Activated gamma-delta T cell treated with Interleukin-2 at 50 U/mL for 16 hours (primary cell): ENCODE measurements at places on chromosomes 16 and 17.
A peak's percentile ranks its signal among the peaks of the same experiment; 100 is the strongest.

- no peak for DNase-seq
Observed at GRCh38 chr17:19726631-19727376, 10.4 kb upstream of the SLC47A2 start.

DNA sequence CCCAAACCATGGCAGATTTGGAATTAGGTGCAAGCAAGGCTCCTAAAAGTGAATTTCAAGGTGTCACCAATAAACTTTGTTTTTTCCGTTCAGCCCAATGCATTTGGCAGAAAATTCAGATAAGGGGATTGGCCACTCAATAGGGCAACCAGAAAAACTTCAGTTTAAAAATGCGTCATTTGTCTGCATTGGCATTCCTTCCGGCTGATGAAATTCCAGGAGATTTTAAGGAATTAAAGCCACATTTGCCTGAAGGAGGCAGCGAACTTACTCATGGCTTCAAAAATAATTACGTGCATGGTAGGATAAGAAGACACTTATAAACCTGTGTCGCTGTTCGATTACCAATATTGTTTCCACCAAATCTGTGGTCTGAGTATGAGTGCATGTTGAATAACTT lies 151.9 kb downstream of the SALL1 start:
- DNase-seq: no peak

GRCh38 chr17:33944412-33944811 lies 310.7 kb upstream of the CCL2 start:
- no peak for DNase-seq

GRCh38 chr17:2418572-2418971 lies 17.7 kb upstream of the MNT start:
- no peak for DNase-seq

DNA sequence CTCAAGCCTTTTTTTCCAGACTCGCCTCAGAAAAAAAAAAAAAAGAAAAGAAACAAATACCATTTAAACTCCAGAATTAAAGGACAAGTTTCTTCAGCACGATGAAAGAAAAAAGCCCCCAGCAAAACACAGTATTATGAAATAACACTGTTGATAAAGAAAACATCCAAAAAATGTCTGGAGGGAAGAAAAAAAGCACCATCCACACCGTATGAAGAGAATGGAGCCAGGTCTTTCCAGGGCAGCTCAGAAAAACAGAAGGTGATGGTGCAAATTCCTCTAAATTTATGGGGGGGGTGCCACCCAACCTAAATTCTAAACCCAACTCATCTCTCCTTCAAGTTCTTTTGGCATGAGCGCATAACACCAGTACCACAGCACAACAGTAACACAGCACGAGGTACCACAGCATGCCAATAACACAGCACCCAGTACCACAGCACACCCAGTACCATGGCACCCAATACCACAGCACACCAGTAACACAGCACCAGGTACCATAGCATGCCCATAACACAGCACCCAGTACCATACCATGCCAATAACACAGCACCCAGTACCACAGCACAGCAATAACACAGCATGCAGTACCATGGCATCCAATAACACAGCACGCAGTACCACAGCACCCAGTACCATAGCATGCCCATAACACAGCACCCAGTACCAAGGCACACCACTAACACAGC lies 19.0 kb downstream of the AXIN1 start:
- DNase-seq: no peak

GRCh38 chr16:86030116-86030515 lies 131.2 kb downstream of the IRF8 start:
- DNase-seq: no peak

DNA sequence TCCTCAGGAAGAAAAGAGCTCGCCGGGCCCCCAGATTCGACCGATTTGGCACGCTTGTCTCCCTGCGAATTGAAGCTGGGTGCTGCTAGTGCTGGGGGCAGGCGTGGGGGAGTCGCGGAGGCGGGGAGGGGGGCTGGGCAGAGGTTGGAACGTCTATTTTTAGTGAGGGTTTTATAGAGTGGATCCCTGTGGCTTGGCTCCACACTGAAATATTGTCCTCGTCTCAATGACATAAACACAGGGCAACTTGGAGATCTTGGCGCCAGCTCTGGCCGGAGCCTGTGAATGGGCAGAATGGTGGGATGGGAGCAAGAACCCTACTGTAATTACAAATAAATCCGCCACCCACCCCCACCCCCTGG lies 15.7 kb upstream of the NOG start:
- no peak for DNase-seq

DNA sequence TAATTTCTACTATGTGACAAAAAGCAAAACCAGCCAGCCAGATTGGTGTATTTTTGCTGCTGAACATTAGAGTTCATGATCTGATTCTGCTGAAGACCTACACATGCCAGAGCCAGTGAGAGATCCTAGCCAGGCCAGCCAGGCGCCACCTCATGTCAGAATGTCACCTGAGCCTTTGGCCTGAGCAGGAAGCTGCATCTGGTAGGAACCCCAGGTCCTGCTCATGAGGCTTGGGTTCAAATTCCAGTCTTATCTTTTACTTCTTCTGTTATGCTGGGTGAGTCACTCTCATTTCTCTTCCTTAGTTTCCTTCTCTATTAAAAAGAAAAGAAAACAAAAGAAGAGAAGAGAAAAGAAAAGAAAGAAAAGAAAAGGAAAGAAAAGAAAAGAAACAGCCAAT lies 585.1 kb upstream of the CDH5 start:
- no peak for DNase-seq

- no peak for DNase-seq
Observed at GRCh38 chr16:22282254-22282892, 14.8 kb upstream of the POLR3E start.

- DNase-seq: peak; percentile 45
Observed at GRCh38 chr16:813204-813915, 12.8 kb upstream of the GNG13 start.

DNA sequence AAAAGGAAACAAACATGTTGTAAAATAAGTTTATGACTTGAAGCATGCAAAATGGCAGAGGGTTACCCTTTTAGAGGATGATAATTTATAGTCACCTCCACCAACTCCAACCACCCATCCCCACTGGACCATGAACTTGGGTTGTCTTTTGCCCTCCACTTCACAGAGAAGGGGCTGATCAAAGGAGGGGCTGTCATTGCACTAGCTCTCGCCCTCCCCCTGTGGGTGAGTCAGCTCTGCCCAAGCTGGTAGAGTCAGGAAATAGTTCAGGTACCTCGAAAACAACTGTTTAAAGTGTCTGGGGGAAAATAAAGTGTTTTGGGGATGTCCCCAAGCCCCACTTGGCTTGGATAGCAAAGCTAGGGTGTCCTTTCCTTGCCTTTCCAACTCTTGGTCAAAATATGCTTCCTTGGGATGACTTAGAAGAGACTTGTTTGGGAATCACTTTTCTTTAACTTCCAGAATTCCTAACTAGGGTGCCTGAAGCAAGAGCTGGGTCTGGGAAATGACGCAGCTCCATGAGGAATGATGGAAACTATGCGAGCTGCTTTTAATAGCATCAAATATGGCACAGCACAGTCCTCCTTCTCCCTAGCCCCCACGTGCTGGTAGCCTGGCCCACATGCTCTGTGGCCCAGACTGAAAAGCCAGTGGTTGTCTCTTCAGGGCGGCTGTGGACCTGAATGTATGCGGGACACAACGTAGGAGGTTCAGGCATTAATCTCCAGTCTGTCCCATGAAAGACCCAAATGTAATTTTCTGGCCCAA lies 40.7 kb downstream of the TBX4 start:
- DNase-seq: no peak

GRCh38 chr17:2137342-2138098 lies 82.6 kb downstream of the HIC1 start:
- no peak for DNase-seq

DNA sequence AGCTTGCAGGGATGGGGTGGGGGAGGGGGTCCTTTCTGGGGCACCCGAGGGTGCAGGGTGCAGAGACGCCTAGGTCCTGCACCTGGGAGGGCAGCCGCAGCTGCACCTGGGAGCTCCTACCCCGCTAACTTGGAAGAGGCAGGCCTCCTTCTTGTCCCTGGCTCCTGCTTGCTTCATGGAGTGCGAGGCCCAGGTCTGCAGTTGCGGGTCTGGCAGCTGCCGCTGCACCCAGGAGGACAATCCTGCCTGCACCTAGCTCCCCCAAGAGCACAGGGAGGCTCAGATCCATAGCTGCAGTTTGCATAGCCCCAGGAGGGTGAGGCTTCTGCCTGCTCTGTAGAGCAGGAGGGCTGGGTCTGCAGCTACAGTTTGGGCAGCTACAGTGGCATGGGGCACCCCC lies 26.6 kb downstream of the GNGT2 start:
- DNase-seq: no peak

GRCh38 chr17:71921796-71922195 lies 199.0 kb upstream of the SOX9 start:
- DNase-seq: no peak

GRCh38 chr17:83097831-83098230 lies 18.4 kb downstream of the METRNL start:
- DNase-seq: no peak

GRCh38 chr16:27326738-27327585 lies 13.2 kb downstream of the IL4R start:
- no peak for DNase-seq

DNA sequence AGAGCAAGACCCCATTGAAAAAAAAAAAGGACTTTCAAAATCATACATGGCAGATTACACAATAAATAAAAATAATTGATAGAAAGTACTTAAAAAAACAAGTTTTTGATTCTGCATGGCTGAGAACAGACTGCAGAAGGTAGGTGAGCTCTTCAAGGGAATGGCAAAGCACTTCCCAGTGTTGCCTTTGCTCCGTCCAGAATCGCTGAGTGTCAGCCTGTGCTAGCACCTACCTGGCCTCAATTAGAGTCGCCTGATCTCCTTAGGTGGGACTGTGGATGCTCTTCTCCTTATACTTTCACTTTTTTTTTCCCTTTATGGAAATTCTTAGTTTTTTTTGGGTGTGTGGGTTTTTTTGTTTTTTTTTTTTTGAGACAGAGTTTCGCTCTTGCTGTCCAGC lies 6.0 kb upstream of the TMEM220 start:
- DNase-seq: no peak

DNA sequence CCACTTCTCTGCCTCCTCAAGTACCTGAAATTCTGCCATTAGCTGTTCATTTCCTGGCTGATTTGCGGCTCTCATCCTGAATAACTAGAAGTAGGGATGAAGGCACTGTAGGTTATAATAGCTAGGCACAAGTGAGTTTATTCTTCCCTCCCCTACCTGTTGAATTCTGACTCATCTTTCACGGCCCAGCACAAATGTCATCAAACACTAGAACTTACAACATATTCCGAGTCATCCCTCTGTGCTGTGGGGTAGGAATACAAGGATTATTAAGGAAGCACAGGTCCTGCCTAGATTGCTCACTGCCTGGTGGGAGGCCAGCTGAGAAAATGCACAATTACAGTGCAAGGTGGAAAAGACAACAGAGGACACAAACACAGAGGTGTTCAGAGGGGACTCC lies 103.7 kb upstream of the ASIC2 start:
- DNase-seq: no peak

GRCh38 chr16:79677799-79678530 lies 77.4 kb upstream of the MAF start:
- no peak for DNase-seq

DNA sequence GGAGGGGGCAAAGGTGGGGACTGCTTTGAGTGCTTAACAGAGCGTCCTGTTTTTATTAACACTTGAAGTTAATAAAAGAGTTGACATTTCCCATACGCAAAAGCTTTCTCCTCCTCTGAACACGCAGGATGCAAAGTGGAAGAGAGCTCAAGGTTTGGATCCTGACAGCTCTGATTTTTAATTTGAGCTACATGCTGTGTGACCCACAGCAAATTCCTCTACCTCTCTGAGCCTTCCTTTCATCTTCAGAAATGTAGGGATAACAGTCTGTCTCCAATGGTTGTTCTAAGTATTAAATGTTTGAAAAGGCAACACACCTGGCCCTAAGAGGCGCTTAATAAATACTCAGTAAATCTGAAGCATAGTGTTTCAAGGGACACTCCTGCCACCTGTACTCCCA lies 93.0 kb downstream of the CDYL2 start:
- DNase-seq: no peak

DNA sequence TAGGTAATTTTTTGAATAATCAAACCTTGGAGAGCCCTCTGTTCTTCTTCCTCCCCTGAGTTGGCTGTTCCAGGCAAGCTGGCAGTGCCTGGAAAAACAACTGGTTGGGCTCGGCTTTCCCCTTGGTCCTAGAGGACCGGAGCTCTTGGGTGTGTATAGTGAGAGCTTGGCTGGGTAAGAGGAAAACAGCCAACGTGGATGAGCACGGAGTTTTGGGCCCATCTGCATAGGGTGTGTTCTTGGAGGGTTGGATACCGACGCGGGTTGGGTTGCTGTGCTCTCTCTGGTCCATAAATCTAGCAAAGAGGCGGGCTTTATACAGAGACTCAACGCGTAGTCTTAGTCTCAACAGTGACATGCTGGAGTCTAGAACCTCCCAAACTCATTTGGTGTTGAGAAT lies 23.2 kb downstream of the ITGB3 start:
- no peak for DNase-seq

DNA sequence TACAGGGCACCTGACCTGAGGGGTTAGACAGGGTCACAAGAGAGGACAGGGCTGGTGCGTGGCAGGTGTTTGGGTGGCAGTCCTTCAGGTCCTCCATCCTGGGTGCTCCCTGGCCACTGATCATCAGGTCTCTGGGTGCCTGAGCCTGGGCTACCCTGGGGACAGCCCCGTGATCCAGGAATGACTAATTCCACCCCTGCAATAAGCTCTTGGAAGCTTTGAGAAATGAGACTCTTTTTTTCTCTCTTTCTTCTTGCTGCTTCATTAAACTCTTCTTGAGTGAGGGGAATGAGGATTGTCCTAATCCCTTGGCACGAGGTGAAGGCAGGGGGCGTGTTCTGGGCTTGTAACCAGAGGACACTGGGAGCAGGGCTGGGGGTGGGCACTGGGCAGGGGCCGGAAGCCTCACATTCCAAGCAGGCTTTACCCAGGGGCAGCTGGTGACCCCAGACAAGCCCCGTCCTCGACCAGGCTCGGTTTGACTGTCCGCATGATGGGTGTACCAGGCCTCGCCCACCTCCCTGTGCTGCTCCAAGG lies 21.4 kb upstream of the SPNS2 start:
- DNase-seq: no peak

DNA sequence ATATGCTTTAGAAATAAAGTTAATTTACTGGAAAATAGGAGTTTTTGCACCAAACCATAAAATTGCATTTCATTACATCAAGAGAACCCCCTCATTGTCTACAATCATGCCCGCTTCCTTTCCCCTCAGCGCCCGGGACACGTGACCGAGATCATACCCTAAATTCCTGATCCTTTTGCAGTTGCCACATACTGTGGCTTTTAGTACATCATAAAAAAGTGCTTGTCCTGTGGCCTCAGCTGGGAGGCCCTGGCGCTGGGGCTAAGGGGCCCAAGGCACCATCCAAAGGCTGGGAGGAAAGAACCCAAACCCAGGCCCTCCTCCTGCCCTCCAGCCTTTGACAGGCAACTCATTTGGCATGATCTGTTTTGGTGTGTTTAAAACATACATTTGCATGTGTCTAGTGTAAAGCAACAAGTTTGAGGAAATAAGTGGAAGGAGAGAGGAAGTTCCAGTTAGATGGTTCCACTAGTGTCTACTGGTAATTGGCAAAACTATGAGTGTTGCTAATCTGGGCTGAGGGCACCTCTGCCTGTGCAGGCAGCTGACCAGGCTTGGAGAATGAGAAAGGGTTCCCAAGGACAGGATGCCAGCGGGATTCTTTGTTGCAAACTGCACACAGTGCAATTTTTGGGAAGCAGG lies 6.0 kb downstream of the CDK5R1 start:
- no peak for DNase-seq

GRCh38 chr16:78494674-78495073 lies 395.2 kb downstream of the WWOX start:
- DNase-seq: no peak
